PC-3 (cell line): ENCODE measurements at places on chromosomes 6 and 20. TPM values are rescaled to one million over a fixed set of nuclear protein-coding genes. Genes with fewer than 3 reads are reported as not detected.

The EPPIN gene
- total RNA-seq = not detected in 2 replicates

DNA sequence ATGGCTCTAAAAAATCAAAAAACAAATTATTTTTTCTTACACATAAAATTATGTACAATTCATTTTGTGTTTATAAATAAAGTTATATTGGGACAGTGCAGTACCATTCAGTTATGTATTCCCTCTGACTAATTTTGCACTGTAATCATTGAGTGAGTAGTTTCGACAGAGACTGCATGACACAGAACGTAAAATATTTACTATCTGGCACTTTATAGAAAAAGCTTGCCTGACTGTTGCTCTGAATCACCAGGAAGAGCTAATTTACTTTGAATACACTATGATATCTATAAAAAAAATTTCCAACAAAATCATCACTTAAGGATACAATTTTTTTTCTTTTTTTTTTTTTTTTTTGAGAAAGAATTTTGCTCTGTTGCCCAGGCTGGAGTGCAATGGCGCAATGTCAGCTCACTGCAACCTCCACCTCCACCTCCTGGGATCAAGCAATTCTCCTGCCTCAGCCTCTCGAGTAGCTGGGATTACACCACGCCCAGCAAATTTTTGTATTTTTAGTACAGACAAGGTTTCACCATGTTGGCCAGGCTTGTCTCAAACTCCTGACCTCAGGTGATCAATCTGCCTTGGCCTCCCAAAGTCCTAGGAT, 11.0 kb upstream of the KHDC1L start:
- no peaks in the 10 kb centered on the region for H3K27me3 ChIP-seq
- no peak overlapping the region for H3K4me3 ChIP-seq
- peaks cover 51% of the 10 kb centered on the region for H3K4me1 ChIP-seq
- DNase-seq = peak; percentile 89
- H3K36me3 ChIP-seq = no peaks in the 10 kb centered on the region
- peak overlapping the region; percentile 100 for H3K27ac ChIP-seq

DNA sequence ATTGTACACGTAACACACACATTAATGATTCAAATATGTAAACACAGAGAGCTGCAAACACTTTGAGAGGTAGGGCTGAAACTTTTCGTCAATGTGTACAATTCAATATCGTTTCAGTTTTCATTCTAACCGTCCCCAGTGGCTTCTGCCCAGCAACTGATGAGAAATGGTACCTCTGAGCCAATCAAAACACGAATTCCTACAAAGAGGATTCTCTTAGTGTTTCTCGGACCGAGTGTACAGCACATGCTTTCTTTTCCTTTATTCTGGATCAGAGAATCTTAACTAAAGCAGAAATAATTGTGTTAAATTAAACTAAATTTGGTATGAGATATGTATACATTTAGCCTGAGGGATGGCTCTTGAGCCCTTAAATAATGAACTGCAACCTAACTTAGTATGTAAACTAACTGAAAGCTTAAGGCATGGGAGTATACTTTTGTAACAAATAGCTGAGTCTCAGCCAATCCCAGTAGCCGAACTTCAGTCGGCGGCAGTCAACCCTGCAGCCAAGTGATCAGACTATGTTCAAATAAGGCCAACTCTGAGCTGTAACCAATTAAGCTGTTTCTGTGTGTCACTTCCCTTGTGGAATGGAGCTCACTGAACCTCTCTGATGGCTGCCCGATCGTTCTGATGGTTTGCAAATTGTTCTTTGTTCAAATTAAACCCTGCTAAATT, 16.1 kb downstream of the BTN2A1 start:
- peak overlapping the region; percentile 52 for H3K27ac ChIP-seq
- peaks cover 30% of the 10 kb centered on the region for H3K4me1 ChIP-seq
- H3K4me3 ChIP-seq = peak overlapping the region; percentile 68
- peak; percentile 94 for DNase-seq
- H3K27me3 ChIP-seq = no peaks in the 10 kb centered on the region

GRCh38 chr6:33195304-33196165, 3.3 kb upstream of the COL11A2 start:
- no peak overlapping the region for H3K27ac ChIP-seq
- peaks cover 27% of the 10 kb centered on the region for H3K36me3 ChIP-seq
- DNase-seq = no peak
- no peak overlapping the region for H3K4me3 ChIP-seq

GRCh38 chr6:45541934-45542333, 164.2 kb upstream of the SUPT3H start:
- no peak overlapping the region for H3K27ac ChIP-seq
- H3K4me3 ChIP-seq = no peak overlapping the region
- H3K27me3 ChIP-seq = no peaks in the 10 kb centered on the region
- DNase-seq = no peak
